Right ventricle myocardium superior (tissue), 1 donor: ENCODE measurements at places on chromosomes 1 and 21. TPM values are rescaled to one million over a fixed set of nuclear protein-coding genes. Genes with fewer than 3 reads are reported as not detected.

CRYAA gene
- total RNA-seq: not detected

GBP6 gene
- total RNA-seq: 0.13 TPM

CFHR5 gene
- not detected for total RNA-seq

OLFML2B gene
- total RNA-seq: 2.2 TPM

OXCT2 gene
- total RNA-seq: 0.65 TPM
